Stimulated activated effector memory CD8-positive, alpha-beta T cell treated with anti-CD3 and anti-CD28 coated beads, Interleukin-12 subunit alpha, Interleukin-12 subunit beta, amount 100 ng/mL, for 72 hours (primary cell): ENCODE measurements at places on chromosomes 7 and 10.

- DNase-seq: no peak
These were observed 214.7 kb downstream of the ELFN1 start for GRCh38 chr7:1884583-1885350.

- no peak for DNase-seq
These were observed 353.9 kb downstream of the HPSE2 start for GRCh38 chr10:98881789-98882188.

DNA sequence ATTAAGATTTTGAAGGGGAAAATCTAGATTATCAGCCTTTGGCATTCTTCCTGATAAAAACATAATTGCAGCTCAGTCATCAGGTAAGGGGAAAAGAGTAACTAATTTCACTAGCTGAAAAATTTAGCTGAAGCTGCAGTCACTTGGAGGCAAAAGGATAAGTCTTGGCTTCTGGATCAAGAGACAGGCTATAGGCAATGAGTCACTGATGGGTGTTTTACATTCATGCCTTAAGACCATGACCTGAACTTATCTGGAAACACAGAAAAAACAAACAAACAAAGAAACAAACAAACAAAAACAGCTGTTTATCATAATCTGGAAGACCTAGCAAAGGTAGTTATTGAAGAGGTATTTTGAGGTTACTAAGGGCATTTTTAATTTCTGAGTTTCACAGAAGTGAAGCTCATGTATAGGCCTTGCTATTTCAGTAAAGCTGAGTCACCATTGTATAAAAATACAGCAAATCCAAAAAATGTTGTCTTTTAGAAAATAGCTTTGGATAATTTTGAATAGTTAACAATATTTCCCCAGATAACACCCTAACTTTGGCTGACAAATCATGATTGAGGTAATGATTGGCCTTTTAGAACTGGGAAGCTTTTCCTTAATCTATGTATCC lies 40.3 kb downstream of the ZNF22 start:
- no peak for DNase-seq

- DNase-seq: no peak
These were observed 1.3 kb downstream of the SEMA3D start for GRCh38 chr7:85185424-85186082.

DNA sequence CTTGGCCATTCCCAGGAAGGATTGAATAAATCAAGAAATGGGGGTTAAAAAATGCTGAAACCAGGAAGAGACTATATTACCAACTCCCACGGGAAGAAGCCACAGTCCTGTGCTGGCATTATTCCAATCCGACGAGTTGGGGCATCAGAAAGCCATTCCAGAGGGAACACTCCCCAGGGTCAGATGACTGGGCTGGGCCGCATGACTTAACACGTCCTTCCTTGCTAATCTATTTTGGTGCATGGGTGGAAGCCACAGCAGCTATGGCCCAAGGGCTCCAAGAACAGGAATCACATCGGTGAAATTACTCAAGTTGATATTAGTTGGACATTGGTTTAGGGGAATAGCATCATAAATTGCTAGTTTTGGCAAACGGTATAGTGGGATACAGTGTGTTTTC lies 592.9 kb upstream of the NRP1 start:
- DNase-seq: no peak

DNA sequence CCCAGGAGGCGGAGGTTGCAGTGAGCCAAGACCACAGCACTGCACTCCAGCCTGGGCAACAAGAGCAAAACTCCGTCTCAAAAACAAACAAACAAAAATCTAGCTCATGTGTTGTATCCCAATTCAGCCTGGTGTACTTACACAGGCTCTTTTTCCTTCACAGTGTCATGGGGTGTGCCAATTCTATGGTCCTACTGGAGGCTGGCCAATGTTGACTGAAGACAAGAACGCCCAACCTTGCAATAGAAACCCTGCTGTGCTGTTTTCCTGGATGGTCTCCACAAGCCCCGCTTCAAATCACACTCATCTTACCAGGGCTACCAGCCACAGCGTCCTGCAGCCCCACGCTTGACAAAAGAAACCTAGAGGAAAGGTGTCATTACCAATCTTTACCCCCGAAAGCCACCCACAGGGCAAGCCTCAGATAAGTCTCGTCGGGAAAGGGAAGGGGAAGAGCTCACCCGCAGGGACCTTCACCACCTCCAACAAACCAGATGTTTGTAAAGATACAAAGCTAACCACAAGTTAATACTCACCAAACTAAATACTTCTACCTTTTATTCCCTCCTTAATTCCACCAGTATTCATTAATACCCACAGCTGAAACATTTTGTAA lies 64.8 kb downstream of the TNS3 start:
- no peak for DNase-seq

GRCh38 chr7:29345590-29345989 lies 151.0 kb downstream of the CHN2 start:
- DNase-seq: no peak

DNA sequence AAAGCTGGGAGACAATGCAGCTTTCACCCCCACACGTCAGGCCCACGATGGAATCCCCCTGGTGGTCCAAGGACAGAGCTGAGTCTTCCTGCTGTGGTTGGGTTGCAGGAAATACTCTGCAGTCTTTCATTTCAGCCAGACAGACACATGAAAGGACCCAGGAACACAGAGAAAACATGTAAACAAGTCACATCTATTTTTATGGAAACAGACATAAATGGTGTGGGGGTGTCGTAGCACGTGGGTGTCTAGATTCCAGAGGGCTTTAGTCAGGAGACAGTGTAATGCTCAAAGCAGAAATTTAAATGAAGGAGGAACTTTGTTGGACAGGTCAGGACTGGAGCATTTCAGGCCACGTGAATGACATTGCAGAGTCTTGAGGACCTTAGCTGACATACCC lies 444.6 kb downstream of the SUGCT start:
- DNase-seq: no peak

DNA sequence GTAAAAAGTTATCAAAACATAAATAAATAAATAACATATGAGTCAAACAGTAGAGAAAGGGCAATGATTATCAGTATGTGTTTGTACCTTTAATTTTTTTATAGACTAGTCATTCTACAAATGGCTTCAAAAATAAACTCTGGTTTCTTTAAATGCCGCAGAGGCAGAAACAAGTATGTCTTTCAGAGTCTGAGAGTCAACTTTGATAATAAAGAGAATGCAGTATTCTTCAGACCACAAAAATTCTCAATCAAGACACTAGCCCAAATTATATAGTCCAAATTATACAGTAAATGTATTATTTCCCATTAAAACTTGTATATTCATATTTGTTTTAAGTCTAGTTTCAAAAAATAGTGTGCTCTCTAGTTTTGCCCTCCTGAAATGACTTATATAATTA lies 1142.3 kb downstream of the NXPH1 start:
- DNase-seq: no peak

GRCh38 chr7:98571986-98572385 lies 45.1 kb upstream of the NPTX2 start:
- no peak for DNase-seq

- DNase-seq: no peak
These were observed 272.2 kb downstream of the SNX13 start for GRCh38 chr7:17668122-17668521.

DNA sequence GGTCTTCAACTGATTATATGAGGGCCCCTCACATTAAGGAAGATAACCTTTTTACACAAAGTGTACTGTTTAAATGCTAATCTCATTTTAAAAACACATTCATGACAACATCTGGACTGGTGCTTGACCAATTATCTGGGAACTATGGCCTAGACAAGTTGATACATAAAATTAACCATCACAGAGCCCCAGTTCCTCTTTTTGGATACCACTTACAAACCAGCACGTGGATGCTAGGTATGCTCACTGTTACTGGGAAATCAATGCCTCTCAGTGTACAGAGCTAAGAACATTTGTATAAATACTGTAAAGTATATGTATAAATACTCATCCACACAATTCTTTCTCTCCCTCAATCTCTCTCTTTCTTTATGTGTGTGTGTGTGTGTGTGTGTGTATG lies 1217.8 kb upstream of the LRRTM3 start:
- DNase-seq: no peak

GRCh38 chr7:146926841-146927240 lies 810.2 kb downstream of the CNTNAP2 start:
- DNase-seq: no peak
